ENCODE measurements at places on chromosomes 3 and 15.

DNA sequence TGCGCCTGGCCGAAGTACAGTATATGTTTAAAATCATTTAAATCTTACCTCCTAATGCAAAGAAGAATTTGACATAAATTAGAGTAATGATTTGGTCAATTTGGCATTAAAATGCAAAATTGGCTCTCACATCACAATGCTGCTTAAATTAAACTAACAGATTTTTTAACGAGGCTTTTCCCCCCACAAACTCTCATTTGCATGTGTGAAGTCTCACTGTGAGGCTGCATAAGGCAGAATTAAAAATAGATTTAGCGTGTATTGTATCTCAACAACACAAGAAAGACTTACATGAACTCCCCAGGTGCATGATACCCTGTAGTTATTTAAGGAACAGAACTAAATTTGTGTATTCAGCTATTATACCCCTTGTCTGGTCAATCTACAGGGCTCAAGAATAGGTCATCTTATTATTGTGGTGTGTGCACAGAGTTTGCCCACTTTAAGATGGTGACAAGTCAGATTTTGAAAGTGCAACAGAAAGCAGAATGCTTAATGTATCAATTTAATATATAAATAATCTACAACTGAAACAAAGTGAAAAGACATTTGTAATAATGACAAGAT lies 897.9 kb downstream of the EPHA3 start:
- no peak for DNase-seq

DNA sequence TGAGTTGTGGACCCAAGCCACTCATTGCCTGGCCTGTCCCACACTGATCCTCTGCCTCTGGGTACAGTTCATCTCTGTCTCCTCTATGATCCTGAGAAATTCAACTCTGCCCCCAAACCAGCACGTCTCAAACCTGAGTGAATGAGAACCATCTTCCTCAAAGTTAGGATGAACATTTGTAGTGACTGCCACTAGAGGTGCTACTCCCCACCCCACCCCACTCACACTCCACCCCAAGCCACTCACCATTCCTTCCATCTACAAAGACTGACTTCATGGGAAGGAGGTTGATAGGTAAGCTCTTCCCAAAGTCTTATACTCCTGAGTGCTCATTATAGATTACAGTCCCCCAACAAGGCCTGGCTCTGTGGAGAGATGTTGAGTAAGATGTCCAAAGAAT lies 43.8 kb downstream of the NEK10 start:
- DNase-seq, result peak; percentile 44

- no peak for DNase-seq
Measured at GRCh38 chr15:34765741-34766140, 10.9 kb upstream of the GJD2 start.

- no peak for DNase-seq
Measured at GRCh38 chr3:56790016-56790821, 11.5 kb downstream of the ARHGEF3 start.

- DNase-seq, result no peak
Measured at GRCh38 chr3:138371070-138371965, 22.9 kb downstream of the MRAS start.

DNA sequence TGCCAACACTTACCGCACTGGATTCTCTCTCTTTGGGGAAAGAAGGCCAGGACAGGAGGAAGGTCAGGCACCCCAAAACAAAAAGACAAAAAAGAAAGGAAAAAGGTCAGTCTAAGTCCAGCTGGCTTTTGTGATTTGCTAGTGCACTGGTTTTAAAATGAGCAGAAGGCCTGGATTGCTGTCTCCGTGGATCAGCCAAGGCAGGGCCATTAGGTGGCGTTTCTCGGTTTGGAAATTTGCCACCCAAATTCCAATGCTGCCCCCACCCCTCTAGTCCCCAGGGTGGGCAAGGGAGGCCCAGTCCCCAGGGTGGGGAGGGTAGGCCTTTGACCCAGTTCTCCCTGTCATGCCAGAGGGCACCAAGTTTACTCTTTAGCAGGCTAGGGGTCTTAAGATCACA lies 33.3 kb downstream of the TLE3 start:
- no peak for DNase-seq

DNA sequence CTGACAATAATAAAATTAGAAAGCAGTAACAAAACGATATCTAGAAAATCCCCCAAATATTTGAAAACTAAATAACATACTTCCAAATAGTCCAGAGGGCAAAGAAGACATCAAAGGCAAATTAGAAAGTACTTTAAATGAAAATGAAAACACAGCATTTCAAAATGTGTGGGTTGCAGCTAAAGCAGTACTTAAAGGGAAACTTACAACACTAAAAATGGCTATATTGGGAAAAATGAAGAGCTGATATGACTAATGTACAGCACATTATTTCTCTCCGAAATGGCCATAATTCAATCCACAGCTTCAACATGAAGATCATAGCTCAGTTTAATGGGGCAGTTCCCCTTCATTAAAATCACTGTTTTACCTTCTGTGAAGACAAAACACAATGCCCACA lies 71.9 kb downstream of the FBXL22 start:
- DNase-seq, result no peak

- no peak for DNase-seq
Measured at GRCh38 chr15:99365242-99365641, 114.0 kb downstream of the LRRC28 start.

- no peak for DNase-seq
Measured at GRCh38 chr15:52649686-52650085, 29.5 kb downstream of the ATOSA start.

DNA sequence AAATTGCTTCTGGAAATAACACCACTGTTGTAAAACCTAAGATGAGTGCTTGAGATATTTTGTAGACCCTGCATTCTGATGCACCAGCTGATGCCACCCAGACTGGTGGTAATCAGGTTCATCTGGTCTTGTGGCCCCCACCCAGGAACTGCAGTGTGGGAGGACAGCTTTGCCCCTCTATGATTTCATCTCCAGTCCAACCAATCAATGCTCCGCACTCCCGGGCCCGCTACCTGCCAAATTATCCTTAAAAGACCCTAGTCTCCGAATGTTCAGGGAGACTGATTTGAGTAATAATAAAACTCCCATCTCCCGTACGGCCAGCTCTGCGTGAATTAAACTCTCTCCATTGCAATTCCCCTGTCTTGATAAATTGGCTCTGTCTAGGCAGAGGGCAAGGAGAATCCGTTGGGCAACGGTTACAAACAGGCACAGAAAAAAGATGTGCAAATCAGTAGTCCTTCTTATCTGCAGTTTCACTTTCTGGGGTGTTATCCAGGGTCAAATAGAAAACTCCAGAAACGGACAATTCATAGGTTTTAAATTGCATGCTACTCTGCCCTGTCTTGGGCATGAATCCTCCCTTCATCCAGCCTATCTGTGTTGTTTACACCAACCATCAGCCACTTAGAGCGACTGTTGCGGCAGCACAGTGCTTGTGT lies 29.2 kb upstream of the TRPM1 start:
- no peak for DNase-seq

- no peak for DNase-seq
Measured at GRCh38 chr3:28308196-28308595, 40.3 kb upstream of the ZCWPW2 start.
